ENCODE measurements at places on chromosomes 6 and 20. TPM values are rescaled to one million over a fixed set of nuclear protein-coding genes. Genes with fewer than 3 reads are reported as not detected.

ATRN gene
- polyA plus RNA-seq, result 2.4 TPM

CASS4 gene
- polyA plus RNA-seq, result 0.18 TPM

SRC gene
- polyA plus RNA-seq, result 26.9 TPM

ADAT2 gene
- polyA plus RNA-seq, result 12.7 TPM

WFDC13 gene
- not detected for polyA plus RNA-seq

DDX43 gene
- polyA plus RNA-seq, result 0.31 TPM

UBD gene
- polyA plus RNA-seq, result 2.3 TPM

IPCEF1 gene
- polyA plus RNA-seq, result 0.65 TPM

NFS1 gene
- 23.4 TPM for polyA plus RNA-seq
